ENCODE measurements at places on chromosomes 16 and 17. TPM values are rescaled to one million over a fixed set of nuclear protein-coding genes. Genes with fewer than 3 reads are reported as not detected.

GRCh38 chr17:72735592-72735991, 356.9 kb downstream of the SLC39A11 start:
- no peak for ATAC-seq

GRCh38 chr16:49458656-49459445, 85.2 kb downstream of the C16orf78 start:
- no peak for ATAC-seq

- ATAC-seq, result peak; percentile 52
Measured at GRCh38 chr16:77211880-77212740, 12.9 kb downstream of the SYCE1L start.

- ATAC-seq, result no peak
Measured at GRCh38 chr17:72665852-72666851, 426.3 kb downstream of the SLC39A11 start.

DNA sequence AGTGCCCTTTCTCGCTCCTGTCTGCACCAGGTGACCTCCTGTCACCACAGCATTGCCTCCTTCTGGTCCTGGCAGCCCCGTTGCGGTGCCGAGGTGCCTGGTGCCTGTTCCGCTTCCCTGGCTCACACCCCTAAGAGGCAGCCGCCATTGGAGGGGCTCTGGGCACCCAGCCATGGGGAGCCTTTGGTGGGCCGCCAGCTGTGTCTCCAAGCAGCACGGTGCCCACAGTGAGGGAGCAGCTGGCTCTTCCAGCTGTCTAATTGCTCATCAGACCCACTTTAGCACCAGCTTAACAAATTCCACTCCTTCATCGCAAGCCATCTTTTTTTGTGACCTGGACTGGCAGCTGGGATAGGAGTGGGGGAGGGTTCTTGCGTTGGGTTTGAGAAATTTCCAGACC, 276.1 kb downstream of the SNX29 start:
- no peak for ATAC-seq

The EPX gene
- total RNA-seq, result not detected

The MYCBPAP gene
- total RNA-seq, result not detected

The SPEM3 gene
- not detected for total RNA-seq

The KIF18B gene
- total RNA-seq, result 0.27 TPM

The CDH11 gene
- total RNA-seq, result 37.4 TPM

The TPPP3 gene
- 14.8 TPM for total RNA-seq

All from gastroesophageal sphincter (tissue), 4 donors.